ENCODE measurements at places on chromosomes 2 and 18. TPM values are rescaled to one million over a fixed set of nuclear protein-coding genes. Genes with fewer than 3 reads are reported as not detected.

LONRF2 gene
- 3.3 TPM for total RNA-seq

KRTCAP3 gene
- 1.4 TPM for total RNA-seq

SPR gene
- total RNA-seq = 140 TPM

IL1RN gene
- 0.43 TPM for total RNA-seq

IL36B gene
- not detected for total RNA-seq

TEKT4 gene
- total RNA-seq = not detected

SIX2 gene
- total RNA-seq = 0.39 TPM

CWC22 gene
- total RNA-seq = 14.4 TPM

CLIP4 gene
- 30.0 TPM for total RNA-seq

CCDC178 gene
- not detected for total RNA-seq

CD28 gene
- not detected for total RNA-seq

ASPRV1 gene
- 0.17 TPM for total RNA-seq

PLCL1 gene
- not detected for total RNA-seq

SPDYA gene
- total RNA-seq = 0.15 TPM

GAD1 gene
- 0.79 TPM for total RNA-seq

PAIP2B gene
- total RNA-seq = 0.36 TPM

MC4R gene
- total RNA-seq = not detected

HOXD9 gene
- 1.7 TPM for total RNA-seq

All from A549 treated with DMSO at 1 μM for 4 hours (cell line).